ENCODE measurements at places on chromosomes 1 and 21.

DNA sequence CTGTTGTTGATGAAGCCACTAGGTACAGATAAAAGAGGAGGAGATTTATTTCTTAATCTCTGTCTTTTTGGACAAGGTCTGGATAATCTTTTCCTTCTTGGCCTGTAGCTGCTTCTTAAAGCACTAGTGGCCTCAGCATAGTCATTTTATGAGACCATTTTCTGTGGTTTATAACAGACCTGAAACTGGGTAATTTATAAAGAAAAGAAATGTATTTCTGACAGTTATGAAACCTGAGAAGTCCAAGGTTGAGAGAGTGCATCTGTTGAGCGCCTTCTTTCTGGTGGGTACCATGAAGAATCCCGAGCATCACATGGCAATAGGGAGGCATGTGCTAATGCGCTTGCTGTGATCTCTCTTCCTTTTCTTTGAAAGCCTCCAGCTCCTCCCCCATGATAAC lies 36.7 kb upstream of the PDC start:
- no peak for DNase-seq

DNA sequence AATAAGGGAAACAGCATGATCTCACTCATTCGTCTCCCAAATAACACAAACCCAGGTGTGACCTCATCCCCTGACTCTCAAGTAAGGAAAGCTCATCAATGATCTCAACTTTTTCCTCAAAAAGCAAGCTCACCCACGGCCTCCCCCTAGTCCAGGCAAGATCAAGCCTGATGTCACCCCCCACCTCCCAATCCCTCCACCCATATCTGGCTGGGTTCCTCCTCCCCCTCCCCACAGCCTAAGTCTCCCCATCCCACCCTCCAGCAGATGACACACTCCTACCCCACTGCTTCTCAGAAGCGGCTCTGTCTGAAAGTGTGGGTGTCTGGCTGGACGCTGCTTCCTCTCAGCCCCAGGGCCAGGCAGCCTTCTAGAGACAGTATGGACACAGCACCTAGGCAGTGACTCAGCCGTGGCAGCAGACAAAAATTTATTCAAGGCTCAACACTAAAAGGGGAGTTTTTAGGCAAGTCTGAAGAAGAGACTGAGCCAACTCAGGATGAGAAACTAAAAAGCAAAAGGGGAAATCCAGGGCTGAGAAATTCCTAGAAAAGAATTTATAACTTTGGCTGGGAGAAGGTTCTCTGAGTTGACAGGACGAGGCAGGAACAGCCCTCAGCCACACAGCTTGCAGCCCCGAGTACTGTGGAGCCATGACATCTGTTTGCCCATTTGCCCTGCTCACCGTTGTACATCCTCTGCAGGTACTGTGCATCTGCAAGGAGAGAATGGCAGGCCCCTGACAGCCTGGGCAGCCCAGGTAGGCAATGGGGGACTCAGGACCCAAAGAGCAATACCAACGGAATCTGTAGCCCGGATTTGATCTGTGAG lies 81.6 kb upstream of the LRRC8D start:
- DNase-seq: peak; percentile 48

- no peak for DNase-seq
Observed at GRCh38 chr1:21188235-21188634, 11.5 kb upstream of the EIF4G3 start.

- DNase-seq: peak; percentile 37
Observed at GRCh38 chr1:157437296-157437695, 115.0 kb downstream of the FCRL5 start.

GRCh38 chr1:29639156-29639736 lies 402.9 kb downstream of the PTPRU start:
- no peak for DNase-seq

DNA sequence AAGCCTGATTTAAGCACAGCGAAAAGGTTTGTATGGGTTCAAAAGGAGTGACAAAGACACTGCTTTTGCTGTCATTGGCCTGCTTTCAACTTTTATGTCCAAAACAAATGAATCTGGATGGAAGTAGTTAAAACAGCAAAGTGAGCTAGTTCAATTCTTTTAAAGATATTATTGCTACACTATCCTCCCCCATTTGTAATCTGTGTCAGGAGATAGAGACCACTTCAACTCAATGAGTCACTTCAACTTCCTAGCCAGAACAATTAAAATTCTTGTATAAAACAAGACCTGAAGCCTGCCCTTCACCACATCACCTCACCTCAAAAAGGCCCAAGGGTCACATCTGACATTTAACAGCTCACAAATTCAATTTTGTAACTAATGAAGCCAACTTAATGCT lies 364.1 kb upstream of the LYPLAL1 start:
- DNase-seq: no peak

- no peak for DNase-seq
Observed at GRCh38 chr1:167135281-167135840, 41.5 kb downstream of the STYXL2 start.

DNA sequence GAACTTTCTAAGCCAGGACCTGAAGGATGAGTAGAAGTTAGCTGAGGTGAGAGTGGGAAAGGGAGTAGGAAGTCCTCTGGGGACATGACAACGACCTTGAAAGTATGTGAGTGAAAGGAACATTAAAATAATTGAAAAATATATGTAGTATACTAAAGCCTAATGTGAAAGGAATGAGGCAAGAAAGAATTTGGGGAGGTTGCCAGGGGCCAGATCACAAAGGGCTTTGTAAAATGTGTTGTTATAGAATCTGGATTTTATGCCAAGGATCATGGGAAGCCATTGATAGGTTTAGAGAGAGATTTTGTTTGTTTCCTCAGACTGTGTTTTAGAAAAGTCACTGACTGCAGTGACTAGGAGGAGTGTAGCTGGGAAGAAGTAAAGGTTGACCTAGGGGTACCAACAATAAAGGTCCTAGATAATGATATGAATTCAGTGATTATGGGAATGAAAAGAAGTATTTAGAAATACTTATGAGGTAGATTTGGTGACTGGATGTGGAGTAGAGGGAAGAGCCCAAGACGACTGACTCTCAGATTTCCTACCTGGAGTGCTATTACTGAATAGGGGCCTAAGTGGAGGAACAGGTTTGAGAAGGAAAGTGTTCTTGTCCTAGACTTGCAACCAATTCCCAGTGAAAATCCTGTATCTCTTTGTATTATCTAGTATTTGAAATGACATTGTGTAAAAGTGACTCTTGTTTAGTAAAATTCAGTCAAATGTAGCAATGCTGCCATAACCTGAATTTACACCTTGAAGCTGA lies 179.8 kb downstream of the PHTF1 start:
- DNase-seq: no peak

- DNase-seq: no peak
Observed at GRCh38 chr1:228274452-228275178, 66.8 kb downstream of the OBSCN start.

DNA sequence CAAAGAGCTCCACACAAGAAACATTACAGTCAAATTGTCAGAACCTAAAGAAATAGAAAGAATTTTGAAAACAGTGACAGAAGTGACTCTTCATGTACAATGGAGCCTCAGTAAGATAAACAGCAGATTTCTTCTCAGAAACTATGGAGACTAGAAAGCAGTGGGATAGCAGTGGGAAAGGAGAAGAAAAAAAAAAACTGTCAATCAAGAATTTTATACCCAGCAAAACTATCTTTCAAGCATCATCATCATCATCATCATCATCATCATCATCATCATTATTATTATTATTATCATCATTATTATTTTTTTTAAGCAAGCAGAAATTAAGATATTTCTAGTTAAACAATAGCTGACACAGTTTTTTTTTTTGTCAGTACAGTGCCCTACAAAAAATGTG lies 24.2 kb downstream of the CEP170 start:
- DNase-seq: no peak

DNA sequence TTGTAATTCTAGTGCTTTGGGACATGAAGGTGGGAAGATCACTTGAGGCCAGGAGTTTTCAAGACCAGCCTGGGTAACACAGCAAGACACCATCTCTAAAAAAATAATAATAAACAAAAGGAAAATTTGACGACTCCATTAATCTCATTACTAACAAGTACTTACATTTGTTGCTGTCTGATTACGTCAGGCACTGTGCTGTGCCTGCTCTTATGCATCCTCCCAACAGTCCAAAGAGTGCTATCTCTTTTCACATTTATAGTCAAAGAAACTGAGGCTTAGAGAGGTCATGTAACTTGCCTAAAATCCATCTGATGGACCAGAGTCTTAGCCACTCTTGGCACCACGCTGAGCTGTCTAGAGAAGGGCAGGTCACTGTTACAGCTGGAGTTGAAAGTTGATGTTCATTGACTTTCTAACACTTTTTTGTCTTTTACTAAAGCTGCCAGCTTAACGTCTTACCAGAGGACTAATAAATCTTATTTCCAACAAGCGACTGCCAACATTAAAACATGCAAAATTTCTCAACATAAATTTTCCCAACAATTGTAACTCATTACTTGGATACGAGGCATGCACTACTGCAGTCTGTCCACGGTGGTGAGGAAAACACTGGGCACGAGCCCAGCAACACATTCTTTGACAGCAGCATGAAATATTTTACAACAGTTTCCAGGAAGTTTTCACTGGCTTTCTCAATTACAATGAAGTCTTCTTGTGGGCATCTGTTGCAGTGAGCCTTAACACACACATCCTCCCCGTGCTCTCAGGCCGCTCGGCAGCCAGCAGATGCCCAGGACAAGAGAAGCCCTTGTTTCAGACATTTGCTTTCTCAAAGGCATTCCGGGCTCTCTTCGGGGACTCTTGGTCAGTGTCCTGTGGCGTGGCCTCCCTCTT lies 262.9 kb upstream of the PROX1 start:
- no peak for DNase-seq

- DNase-seq: no peak
Observed at GRCh38 chr1:93237021-93237420, 56.5 kb downstream of the CCDC18 start.

GRCh38 chr21:26717146-26717739 lies 128.0 kb downstream of the ADAMTS1 start:
- DNase-seq: no peak

GRCh38 chr1:207845109-207845508 lies 65.8 kb downstream of the CD34 start:
- no peak for DNase-seq

DNA sequence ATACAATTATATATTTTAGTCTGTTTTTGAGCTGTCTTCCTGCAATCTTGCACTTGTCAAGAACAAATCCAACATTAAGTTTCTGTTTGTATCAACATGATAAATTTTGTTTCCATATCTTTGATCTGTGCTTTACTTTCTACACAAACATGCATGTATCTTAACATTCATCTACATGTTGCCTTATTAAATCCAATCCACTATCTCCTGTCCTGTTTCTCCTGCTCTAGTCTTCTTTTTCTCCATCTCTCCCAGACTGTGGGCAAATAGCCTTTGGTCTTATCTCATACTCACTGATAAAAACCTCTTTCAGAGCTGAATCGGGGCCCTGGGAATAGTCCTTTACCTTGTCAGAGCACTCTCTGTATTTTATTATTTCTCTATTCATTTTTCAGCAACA lies 101.3 kb downstream of the PLPPR4 start:
- no peak for DNase-seq

DNA sequence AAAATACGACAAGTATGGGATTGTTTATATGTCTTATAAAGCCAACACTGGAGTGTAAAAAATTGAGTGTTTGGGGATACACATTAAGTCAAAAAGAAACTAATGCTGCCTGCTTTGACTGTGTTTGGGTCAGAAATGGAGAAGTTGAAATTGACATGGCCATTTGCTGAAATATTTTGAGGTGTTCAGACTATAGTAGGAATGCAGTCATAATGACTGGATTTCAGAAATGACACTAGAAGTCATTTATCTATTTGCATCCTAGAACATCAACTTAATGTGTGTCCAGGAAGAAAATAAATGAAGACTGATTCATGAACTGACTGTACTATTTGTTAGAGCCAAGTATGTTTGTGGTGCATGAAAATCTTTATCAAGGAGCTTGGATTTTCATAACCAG lies 28.4 kb downstream of the RASAL2 start:
- no peak for DNase-seq

- DNase-seq: peak; percentile 52
Observed at GRCh38 chr1:11654137-11654938, at the start of the genes FBXO2 and FBXO44. Gene FBXO2 (minus strand): TSS chr1:11654429. CDS start chr1:11654340, 89 bp downstream. Gene FBXO44 (plus strand): TSS chr1:11654877. CDS start chr1:11655836, 959 bp downstream.

GRCh38 chr1:70440642-70441391 lies 29.7 kb downstream of the CTH start:
- no peak for DNase-seq

- DNase-seq: no peak
Observed at GRCh38 chr1:178232949-178233348, 139.0 kb downstream of the RASAL2 start.

GRCh38 chr1:162502928-162503327 lies 5.3 kb downstream of the UHMK1 start:
- no peak for DNase-seq

GRCh38 chr1:1833916-1834325 lies 55.7 kb upstream of the NADK start:
- DNase-seq: no peak

GRCh38 chr1:158007667-158008386 lies 14.4 kb downstream of the KIRREL1 start:
- DNase-seq: no peak

GRCh38 chr1:22536506-22536905 lies 26.8 kb upstream of the EPHA8 start:
- DNase-seq: no peak

- DNase-seq: no peak
Observed at GRCh38 chr1:56833088-56833487, 13.9 kb upstream of the FYB2 start.

DNA sequence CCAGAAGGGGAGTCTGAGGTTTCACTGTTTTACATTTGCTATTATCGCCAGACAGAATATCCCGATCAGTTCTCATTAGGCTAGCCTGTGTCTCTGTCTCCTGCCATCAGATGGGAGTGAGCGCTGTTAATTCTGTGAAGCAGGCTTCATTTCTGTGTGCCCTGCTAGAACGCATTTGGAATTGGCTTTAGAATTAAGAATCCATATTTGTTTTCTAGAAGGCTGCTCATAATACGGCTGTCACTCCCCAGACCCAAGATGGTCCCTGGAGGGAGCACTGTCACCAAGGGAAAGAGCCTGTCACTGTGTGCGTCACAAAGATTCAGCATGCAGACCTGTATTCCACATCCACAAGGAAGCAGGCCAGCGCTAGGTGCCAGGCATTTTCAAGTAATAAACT lies 49.2 kb downstream of the CASQ2 start:
- DNase-seq: no peak

GRCh38 chr1:52153010-52153409 lies 11.1 kb downstream of the ZFYVE9 start:
- no peak for DNase-seq

DNA sequence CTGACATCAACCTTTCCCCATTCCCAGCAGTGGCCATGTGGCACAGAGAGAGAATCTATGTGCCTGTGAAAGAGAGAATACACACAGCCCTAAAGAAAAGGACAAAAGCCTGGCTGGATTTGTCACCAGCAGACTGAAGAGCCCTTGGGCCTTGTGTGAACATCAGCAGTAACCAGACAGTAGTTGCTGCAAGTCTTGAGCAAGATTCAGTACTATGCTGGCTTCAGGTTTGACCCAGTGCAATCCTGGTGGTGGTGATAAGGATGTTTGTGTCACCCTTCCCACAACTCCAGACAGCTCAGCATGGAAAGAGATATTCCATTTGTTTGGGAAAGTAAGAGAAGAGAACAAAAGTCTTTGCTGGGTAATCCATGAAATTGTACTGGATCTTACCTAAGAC lies 28.4 kb upstream of the GBP6 start:
- no peak for DNase-seq
